G401 (cell line): ENCODE measurements at places on chromosomes 5 and 9. TPM values are rescaled to one million over a fixed set of nuclear protein-coding genes. Genes with fewer than 3 reads are reported as not detected.

GRCh38 chr5:143683459-143683858, 128.5 kb upstream of the HMHB1 start:
- DNase-seq: no peak

GRCh38 chr5:157390133-157390532, 69.9 kb upstream of the NIPAL4 start:
- DNase-seq: no peak

GRXCR2 gene
- not detected in 2 replicates for total RNA-seq

DNA sequence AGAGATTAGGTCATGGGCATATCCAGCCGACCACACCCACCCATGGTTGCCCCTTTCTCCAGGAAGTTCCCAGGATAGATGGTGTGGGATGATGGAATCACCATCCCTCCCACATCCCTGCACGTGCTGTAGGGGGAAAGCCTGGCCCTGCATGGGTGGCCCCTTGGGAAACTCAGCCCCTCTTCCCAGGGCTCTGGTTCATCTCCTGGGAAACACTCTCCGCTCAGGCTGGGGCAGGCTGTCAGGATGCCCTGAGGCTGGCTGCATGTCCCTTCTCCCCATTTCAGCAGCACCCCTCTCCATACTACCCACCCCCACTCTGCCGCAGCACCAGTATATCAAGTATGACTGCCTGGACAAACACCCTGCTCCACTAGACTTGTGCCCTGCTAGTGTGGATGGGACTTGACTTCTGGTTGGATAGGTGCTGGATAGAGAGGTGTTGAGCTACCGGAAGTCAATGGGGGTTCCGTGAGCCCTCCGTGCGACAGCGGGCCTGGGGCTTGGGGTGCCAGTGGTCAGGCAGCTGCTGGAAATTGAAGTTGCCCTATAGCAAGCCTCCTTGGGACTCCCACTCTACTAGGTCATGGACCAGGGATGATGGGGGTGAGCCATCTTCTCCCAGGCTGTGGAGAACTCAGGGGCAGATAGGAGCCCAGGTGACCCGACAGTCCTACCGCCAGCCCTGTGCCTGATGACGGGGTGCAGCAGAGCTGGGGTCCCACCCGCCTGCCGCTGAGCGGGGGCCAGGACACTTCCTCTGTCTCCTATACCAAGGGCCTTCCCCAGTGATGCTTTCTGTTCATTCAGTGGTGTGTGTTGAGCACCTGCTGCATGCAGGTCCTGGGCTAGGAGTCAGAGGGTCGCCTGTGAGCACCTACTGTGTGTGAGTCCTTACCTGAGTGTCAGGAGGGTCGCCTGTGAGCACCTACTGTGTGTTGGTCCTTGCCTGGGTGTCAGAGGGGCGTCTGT, 69.4 kb upstream of the COL5A1 start:
- no peak for DNase-seq

DND1 gene
- total RNA-seq: not detected in 2 replicates

- no peak for DNase-seq
Observed at GRCh38 chr5:146540414-146540813, 24.4 kb upstream of the GPR151 start.

DNA sequence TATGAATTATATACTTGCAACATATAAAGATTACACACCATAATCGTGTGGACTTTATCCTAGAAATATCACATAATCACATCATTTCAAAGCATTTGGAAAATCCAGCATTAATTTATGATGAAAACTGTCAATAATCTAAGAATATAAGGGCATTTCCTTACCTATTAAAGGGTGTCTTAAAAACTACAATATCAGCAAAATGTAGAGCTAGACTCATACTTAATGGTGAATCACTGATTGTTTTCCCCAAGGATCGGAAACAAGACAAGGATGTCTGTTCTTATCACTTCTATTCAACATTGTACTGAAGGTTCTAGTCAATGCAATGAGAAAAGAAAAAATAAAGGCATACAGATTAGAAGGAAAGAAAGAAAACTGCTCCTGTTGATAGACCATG, 8.0 kb upstream of the SREK1 start:
- no peak for DNase-seq

- DNase-seq: no peak
Observed at GRCh38 chr9:136640171-136641111, 22.3 kb upstream of the EGFL7 start.

- no peak for DNase-seq
Observed at GRCh38 chr5:95953021-95953702, 8.5 kb downstream of the ELL2 start.

GRCh38 chr9:126523611-126524111, 90.1 kb upstream of the LMX1B start:
- DNase-seq: no peak

DNA sequence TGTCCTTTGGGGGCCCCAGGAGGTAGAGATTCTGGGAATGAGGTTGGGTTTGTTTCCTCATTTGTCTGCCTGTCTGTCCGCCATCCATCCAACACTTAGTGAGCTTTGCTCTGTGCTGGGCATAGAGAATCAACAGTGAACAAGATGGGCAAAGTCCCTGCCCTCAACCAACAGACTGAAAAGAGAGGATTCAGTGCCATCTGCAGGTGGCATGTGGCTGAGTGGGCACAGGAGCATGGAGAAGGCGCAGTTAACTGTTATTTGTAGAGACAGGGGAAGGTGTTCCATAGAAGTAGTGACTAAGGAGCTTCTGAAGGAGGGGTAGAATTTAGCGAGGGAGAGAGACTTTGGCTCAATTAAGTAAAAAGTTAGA, 23.1 kb downstream of the POLR1E start:
- peak; percentile 5 for DNase-seq

SH3PXD2B gene
- total RNA-seq: 6.2 and 17.7 TPM in 2 replicates

- DNase-seq: peak; percentile 75
Observed at GRCh38 chr9:84807870-84808390, 138.4 kb downstream of the NTRK2 start.

ACOT12 gene
- not detected in 2 replicates for total RNA-seq

FOXD1 gene
- 11.3 and 11.8 TPM in 2 replicates for total RNA-seq

DNA sequence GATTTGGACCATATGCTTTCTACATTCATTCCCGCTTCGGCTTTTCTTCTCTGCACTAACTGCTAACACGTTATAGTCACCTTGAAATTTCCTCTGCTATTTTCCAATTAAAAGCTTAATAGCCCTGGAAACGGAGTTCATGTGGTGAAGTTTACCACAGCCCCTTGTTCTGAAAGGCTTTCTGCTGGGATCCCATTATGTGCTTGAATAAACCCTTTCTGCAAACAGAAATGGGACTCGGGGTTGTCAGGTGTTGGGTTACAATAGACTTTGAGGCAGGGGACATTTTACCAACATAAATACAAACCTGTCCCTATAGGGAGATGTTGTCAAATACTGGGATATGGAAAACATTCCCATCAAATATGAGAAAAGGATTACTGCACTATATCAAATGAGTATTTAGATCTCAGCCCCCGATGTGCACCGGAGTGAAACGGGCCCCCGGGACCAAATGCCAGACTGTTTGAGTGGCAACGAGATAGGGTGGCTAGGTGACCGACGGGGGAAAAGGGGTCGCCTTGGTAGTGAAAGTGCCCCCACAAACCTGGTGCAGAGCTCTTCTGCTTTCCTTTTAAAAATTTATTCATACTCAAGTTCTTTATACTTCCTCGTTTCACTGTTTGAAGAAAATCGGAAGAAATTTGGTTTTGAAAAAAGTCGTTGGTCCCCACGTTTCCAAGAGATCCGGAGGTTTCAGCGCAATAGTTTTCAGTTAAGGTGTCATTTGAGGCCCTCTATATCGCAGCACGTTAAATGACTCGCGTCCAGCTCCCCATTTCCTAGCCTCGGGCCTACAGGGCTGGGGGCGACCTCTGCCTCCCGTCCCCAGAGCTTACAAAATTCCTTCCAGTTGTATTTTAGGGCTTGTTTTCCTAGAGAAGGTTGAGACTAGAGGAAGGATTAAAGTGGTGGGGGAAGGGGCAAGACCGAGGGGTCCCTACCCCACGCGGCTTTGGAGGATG, 2.1 kb upstream of the DMRT3 start:
- no peak for DNase-seq

PDLIM7 gene
- total RNA-seq: 297 and 299 TPM in 2 replicates

DNA sequence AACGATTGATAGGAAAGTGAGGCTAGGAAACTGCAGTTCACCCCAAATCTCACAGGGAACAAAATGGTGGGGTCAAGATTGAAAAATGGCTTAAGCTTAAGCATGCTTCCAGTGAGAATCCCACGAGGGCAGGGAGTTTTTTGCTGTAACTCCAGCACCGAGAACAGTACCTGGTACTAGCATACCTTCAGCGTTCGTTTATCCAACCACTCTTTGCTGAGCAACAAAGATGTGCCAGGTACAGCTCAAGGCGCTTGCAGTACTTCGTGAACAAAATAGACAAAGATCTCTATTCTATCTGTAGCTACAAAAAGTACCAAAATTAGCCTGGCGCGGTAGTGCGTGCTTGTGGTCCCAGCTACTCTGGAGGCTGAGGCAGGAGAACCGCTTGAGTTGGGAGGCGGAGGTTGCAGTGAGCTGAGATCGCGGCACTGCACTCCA, 778 bp upstream of the PPP6C start:
- no peak for DNase-seq

STK32A gene
- total RNA-seq: not detected in 2 replicates

- no peak for DNase-seq
Observed at GRCh38 chr5:146051678-146052077, 53.7 kb downstream of the PLAC8L1 start.

GRCh38 chr5:27241564-27242257, 203.3 kb upstream of the CDH9 start:
- DNase-seq: no peak

DNA sequence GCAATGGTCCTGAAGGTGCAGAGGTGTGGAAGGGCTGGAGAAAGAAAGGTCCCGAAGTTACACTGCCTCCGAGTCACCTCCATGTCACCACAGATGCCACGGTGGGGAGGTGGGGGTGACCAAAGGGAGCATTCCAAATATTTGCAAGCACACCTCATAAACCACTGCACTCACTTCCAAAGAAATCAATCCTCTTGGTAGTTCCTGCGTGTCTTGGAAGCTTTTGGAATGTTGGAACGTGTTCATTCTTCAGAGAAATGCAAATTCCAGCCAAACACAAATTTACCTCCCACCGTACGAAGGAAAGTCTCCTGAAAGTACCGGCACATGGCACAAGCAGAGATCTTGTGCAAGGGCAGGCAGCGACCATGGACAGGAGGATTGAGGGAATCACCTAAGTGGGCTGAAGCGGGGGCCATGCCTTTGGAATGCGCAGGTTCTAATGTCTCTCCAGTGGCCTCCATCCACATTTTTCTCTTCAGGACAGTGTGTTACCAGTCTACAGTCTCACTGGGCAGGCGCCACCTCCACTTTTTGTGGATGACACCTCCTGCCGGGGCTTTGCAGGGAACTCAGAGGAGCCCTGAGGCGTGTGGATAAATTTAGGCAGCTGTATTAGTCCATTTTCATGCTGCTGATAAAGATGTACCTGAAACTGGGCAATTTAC, 54.0 kb downstream of the NSUN2 start:
- DNase-seq: no peak

OR4F3 gene
- total RNA-seq: 0.31 TPM in 1 of 2 replicates, not detected in the other

- peak; percentile 72 for DNase-seq
Observed at GRCh38 chr9:131062969-131063368, 33.4 kb upstream of the AIF1L start.
